NCI-H2081 (cell line): ENCODE measurements at places on chromosomes 6 and 20.

DNA sequence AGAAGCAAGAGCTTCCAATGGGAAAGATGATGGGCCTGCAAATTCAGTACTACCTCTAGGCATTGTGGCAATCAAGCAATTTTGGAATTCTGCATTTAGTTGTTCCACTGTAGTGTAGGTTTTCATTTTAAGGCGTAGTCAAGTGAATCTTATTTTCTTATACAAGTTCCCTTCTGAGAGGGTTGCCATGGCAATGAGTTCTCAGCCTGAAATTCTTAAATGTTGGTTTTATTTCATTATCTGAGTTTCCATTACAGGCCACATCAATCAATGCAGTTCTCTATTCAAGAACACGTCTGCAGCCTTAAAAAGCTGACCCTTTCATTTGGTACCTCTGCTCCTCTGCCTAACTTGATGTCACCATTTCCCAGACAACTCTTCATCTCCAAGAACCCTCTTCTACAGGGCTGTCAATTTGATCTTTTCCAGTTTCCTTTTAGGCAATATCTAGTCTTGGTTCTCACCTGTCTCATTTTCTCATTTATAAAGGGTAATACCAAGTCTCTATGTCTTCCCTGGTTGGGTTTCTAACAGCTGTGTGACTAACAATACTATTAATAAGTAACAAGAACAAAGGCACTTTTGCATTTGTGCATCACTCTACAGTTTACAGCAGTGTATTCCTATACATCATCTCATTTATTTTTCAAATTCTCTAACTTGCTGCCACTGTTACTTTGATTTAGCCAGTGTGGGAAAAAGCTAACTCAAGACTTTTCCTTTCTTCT, 898.2 kb upstream of the FLRT3 start:
- DNase-seq = no peak

GRCh38 chr6:155284775-155285174, 21.0 kb downstream of the CLDN20 start:
- no peak for DNase-seq

GRCh38 chr20:57870597-57871236, 160.9 kb upstream of the PMEPA1 start:
- DNase-seq = no peak

- no peak for DNase-seq
Measured at GRCh38 chr20:60242836-60243505, 284.7 kb downstream of the CDH26 start.

DNA sequence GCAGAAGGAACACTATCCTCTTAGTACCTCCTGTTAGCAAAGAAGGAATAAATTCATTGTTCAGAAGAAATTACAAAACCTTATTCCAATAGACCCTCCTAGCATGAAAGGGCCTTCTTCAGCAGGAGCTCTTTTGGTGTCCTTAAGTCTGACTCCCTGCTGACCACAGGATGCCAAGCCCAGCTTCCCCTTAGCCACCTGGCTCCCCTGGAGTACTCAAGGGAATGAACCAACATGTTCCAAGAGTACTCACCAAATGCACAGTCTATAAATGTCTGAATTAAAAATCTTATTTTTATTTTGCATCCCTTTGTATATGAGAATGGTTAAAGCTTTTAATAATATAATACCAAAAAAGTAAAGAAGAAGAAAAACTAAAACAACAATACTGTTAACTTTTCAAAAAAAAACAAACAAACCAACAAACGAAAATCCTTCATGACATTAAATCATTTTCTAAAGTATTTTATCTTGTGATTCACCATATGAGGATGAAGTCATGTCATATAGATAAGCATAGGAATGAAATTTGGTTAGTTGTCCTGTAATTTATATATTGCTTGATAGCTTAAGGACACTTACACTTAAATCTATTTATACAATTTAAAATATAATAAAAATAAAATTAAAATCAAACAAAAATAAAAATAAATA, 1355.1 kb downstream of the HACE1 start:
- no peak for DNase-seq

DNA sequence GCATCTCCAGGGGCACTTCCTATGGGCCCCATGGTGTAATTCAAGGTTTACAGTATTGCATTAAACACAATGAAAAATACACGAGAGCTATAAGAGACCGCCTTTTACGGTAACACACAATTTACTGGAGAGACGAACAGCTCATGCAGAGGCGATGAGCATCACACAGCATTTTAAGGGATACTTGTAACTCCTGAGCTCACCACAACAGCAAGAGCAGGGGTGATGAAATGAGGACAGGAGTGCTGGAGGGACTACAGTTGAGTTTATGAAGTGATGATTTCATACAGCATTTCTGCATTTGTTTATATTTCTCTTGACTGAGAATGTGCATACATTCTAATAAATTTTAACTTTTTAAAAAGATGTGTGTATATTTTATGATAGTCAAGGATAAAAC, 113.9 kb downstream of the WDR27 start:
- DNase-seq = no peak

DNA sequence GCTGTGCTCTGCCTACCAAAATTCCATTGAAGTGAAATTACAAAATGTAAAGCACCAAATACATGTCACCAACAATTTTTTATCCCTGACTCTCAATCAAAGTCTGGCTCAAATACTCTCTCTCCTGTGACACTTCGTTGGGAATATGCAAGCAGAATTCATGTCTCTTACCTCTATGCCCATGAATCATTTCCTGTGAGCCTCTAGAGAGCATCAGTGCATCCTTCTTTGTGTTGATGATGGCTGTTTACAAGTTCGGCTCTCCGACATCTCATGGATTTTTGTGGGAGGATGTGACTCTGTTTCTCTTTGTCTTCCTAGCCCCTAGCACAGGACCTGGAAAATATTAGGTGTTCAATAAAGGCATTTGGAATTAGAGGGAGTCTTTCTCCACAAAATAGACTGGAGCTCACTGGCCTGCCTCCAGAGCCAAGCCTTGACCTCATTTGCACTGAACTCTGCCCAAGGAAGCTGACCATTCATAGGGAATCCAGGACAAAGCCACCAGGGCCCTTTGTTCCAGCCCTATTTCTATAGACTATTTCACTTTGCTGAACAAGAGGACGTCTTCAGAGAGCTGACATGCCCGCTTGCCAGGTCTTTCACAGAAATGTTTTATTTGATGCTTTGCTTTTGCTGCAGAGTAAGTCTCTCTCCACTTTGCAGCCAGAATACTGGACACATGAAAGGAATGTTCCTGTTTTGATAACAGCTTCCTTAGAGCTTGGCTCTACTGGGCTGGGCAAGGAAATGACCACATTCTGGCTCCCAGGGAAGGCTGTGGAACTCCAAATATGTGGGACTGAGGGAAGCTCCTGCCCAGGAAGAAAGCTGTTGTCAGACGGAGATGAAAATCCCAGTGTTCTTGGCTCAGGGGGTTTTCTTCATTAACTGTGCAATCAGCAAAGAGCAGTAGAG, 194.5 kb upstream of the CDYL start:
- no peak for DNase-seq

GRCh38 chr6:146739696-146740095, 140.9 kb downstream of the ADGB start:
- DNase-seq = no peak

GRCh38 chr6:103629613-103630012, 1230.1 kb downstream of the HACE1 start:
- DNase-seq = no peak

- DNase-seq = peak; percentile 77
Measured at GRCh38 chr6:26594730-26595632, 1.8 kb upstream of the ABT1 start.

GRCh38 chr6:39102071-39102820, 12.7 kb downstream of the SAYSD1 start:
- no peak for DNase-seq

- DNase-seq = no peak
Measured at GRCh38 chr6:46756469-46757213, 9.9 kb downstream of the ANKRD66 start.
